Daoy (cell line): ENCODE measurements at places on chromosomes 1 and 21. TPM values are rescaled to one million over a fixed set of nuclear protein-coding genes. Genes with fewer than 3 reads are reported as not detected.

The CLDN17 gene
- not detected in 2 replicates for total RNA-seq

The CDCA8 gene
- 33.6 and 44.3 TPM in 2 replicates for total RNA-seq

The KIAA0040 gene
- 4.7 TPM in 2 replicates for total RNA-seq

The ABL2 gene
- 17.6 and 21.9 TPM in 2 replicates for total RNA-seq

The PADI4 gene
- not detected in 2 replicates for total RNA-seq

The ANKRD13C gene
- 29.9 and 30.6 TPM in 2 replicates for total RNA-seq

The MAP10 gene
- total RNA-seq, result 6.5 and 8.9 TPM in 2 replicates

The SNRPE gene
- 220 and 238 TPM in 2 replicates for total RNA-seq

The RHBDL2 gene
- total RNA-seq, result 0.80 and 1.4 TPM in 2 replicates

The BRINP2 gene
- total RNA-seq, result 0.69 and 0.74 TPM in 2 replicates

The INKA2 gene
- 0.71 and 0.91 TPM in 2 replicates for total RNA-seq

- DNase-seq, result peak; percentile 89
Measured at GRCh38 chr1:43373066-43373940, 5.5 kb upstream of the ELOVL1 start.

GRCh38 chr1:233094691-233095090 is 144.3 kb downstream of the NTPCR start:
- no peak for DNase-seq

- peak; percentile 31 for DNase-seq
Measured at GRCh38 chr21:43025636-43026180, 49.9 kb downstream of the CBS start.

GRCh38 chr1:67571901-67572593 is 113.0 kb upstream of the GADD45A start:
- no peak for DNase-seq

GRCh38 chr1:180195916-180196315 is 34.1 kb upstream of the LHX4 start:
- DNase-seq, result no peak

GRCh38 chr1:185912504-185912903 is 178.3 kb downstream of the HMCN1 start:
- no peak for DNase-seq

- peak; percentile 76 for DNase-seq
Measured at GRCh38 chr1:107750364-107750959, 214.5 kb downstream of the VAV3 start.

DNA sequence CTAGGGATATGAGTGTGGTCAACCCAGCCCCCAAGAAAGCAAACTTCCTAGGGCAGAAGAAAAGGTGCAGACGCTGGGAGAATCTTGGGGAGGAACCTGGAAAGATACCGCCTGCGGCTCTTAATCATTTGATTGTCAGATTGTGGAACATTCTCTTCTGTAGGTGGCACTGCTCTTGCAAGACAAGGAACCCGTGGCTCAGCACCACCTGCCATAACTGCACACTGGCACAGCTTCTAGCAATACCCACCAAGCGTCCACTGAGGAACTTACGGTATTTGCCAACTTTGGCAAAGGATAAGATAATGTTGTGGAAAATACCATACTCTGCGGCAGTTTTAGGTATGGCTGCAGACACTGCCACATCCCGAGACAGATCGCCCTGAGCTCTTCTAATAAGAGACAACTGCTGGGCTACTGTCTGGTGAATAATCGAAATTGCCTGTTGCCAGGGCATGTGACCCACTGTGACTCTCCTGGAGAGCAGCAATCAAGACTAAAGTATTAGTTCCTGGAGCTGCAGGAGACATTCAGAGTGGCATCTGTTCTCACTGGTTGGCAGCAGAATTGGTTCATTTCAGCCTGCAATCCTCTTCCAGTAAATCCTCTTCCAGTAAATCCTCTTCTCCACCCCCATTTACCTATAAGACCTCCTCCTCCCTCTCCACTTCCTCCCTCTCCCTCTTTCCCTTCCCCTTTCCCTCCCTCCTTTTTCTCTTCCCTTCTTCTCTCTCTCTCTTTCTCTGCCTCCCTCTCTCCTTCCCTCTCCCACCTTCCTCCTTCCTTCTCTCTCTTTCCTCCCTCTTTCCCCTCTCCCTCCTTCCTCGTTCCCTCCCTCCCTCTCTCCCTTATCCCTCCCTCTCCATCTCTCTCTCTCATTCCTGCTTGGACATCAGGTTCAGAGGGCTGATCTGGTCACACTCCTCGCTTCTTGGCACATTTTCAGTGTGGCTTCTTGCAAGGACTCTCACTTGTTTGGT is 49.7 kb upstream of the B3GALT5 start:
- DNase-seq, result no peak

DNA sequence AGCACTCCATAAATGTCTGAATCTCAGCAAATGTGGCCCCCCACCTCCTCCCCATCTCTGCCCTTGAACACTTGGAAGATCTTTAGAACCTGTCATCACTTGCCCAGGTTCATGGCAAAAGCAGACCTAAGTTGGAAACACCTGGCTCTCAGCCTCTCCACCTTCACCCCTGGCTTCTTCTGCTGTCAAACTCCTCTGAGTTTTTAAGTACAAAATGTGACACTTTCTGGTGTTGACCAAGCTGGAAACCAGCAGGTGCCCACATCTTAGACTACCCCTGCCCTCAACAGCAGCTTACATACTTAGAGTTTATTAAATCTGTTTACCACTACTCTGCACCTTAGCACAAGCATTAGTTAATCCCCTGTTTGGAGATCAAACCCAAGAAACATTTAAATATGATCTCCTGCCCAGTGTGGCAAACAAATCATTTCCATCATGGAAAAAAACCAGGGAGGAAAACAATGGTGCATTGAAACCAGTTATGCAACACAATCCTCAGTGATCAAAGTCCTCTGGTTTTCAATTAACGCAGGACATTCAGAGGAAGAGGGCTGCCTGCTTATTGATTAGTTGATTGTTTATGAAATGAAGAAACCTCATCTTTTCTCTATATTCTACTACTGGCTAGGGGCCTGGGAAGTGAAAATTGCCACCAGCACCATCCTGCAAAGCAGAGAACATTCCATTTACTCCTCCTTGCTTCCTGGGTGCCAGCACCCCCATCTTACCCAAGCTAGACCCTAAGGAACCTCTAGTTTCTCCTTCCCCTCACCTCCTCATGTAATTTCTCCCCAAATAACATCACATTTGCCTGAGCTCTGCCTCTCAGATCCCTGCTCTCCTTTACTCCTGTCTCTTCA is 139.4 kb upstream of the RAB4A start:
- no peak for DNase-seq

DNA sequence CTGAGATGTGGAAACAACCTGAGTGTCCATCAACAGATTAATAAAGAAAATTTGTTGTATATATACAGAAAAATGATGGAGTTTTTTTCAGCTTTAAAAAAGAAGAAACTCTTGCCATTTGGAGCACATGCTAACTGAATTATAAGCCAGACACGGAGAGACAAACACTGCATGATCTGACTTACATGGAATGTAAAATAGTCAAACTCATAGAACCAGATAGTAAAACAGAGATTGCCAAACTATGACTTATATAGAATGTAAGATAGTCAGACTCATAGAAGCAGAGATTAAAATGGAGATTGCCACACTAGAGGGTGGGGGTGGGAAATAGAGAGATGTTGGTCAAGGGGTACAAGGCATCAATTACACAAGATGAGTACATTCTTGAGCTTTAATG is 1786.6 kb downstream of the PLA2G4A start:
- no peak for DNase-seq

DNA sequence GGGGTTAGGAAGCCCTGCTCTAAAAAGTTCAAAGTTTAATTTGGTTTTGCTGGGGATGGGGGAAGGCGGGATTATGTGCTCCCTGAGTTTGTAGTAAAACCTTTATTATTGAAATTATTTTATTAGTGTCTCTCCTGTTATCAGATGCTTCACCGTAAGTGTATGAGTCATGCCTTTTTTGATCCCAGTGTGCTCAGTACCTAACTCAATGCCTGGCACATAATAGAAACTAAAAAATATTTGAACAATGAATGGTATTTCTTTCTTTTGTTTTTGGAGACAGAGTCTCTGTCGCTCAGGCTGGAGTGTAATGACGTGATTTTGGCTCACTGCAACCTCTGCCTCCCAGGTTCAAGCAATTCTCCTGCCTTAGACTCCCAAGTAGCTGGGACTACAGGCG is 6.4 kb downstream of the SNRPE start:
- DNase-seq, result no peak

DNA sequence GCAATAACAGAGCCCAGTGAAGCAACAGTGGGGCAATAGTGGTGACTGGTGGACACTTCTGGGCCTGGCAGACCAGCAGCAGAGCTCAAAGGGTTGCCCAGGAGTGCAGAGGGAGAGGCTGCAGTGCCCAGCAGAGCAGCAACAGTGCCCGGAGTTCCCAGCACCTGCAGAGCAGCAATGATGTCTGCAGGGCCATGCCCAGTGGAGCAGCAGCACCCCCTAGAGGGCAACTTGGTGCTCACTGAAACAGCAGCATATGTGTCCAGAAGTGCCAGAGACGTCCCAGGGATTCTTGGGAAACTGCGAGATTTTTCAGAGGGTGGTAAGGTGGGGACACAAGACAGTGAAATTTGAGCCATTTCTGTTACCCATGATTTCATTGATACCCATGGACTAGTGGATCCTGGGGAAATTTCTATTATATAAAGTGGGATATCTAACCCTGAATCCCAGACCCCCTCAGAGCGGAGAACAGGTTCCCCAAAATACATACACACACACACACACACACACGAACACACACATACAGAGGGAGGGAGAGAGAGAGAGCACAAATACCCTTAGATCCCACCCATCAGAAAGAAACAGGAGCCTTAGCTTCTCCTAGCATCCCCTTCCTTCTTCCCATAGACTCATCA is 156.9 kb upstream of the GJB5 start:
- DNase-seq, result peak; percentile 70

DNA sequence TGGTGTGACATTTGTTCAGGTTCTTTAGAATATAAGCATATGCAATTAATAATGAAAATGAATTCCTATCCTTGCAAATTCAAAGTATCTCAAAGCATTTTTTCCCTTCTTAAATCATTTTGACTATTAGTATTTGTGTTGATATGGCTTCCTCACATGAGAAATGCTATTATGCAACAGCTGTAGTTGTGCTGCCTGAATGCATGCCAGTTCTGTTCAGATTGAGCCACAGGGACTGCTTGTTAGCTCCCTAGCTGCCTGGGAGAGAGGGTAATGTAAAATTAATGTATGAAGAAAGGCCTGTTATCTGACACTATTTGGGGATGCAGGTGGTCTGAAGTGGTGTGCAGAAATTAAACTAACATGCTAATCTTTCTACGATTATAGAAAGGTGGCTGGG is 45.5 kb downstream of the CACHD1 start:
- no peak for DNase-seq

- no peak for DNase-seq
Measured at GRCh38 chr21:28910280-28910887, 82.3 kb downstream of the LTN1 start.

- no peak for DNase-seq
Measured at GRCh38 chr21:14403681-14404318, 20.9 kb upstream of the HSPA13 start.

GRCh38 chr1:178145605-178146004 is 51.7 kb downstream of the RASAL2 start:
- DNase-seq, result no peak

GRCh38 chr1:191043066-191043465 is 565.4 kb upstream of the BRINP3 start:
- no peak for DNase-seq

- DNase-seq, result no peak
Measured at GRCh38 chr21:44728716-44729115, 17.3 kb upstream of the TSPEAR start.

- peak; percentile 98 for DNase-seq
Measured at GRCh38 chr1:46522184-46522968, 29.1 kb downstream of the KNCN start.

DNA sequence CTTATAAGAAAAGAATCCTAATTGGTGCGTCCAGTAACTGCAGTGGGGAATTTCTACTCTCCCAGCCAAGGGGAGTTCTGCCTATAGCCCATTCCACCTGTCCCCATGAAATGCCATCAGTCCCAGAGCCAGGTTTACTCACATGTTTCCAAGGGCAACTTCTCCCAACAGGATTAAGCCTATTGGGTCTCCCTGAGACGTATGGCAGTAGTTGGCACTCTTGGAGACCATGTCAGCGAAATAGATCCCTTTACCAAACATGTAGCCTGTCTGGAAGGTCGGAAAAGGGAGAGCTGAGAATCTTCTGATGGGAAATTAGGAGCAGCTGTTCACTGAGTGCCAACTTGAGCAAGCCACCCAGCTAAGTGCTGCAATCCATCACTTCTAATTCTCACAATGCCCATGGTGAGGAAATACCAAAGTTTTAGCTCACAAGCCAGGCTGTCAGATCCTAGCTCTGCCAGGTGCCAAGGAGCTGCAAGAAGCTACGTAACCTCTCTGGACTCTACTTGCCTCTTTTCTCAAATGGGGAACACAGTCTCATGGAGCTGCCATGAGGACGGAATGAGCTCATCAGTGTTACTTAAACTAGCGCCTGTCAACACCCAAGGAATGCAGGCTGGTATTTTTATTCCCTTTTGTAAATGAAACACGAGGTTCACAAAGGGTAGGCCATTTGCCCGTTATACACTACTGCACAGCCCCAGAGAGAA is 43.9 kb downstream of the PARP1 start:
- no peak for DNase-seq
